Activated CD4-positive, alpha-beta T cell treated with anti-CD3 and anti-CD28 coated beads for 1 hour (primary cell): ENCODE measurements at places on chromosomes 3 and 15.

GRCh38 chr3:127925384-127925783 is 10.4 kb downstream of the KBTBD12 start:
- DNase-seq: no peak

GRCh38 chr15:63010920-63011693 is 31.4 kb upstream of the TPM1 start:
- DNase-seq: no peak

GRCh38 chr3:152175528-152175889 is 93.2 kb upstream of the MBNL1 start:
- no peak for DNase-seq

DNA sequence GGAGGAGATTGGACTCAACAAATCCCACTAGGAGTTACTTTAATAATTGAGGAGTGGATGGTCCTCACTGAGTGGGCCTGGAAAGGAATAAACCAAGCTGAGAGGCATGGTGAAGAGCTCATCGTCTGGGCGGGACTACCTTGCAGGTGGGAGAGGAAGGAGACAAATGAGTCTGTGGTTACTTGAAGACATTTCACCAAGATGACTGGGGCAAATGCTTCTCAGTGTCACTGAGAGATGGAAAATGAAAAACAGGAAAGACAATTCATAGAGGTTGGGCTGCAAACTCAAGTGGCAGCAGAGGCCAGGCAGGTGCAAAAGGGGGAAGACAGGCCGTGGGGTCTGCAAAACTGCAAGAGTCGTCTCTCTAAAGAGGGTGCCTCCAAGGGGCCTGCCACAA is 1.5 kb upstream of the ARHGAP31 start:
- no peak for DNase-seq

- DNase-seq: no peak
These were observed 159.1 kb upstream of the CTDSPL start for GRCh38 chr3:37702478-37703154.

DNA sequence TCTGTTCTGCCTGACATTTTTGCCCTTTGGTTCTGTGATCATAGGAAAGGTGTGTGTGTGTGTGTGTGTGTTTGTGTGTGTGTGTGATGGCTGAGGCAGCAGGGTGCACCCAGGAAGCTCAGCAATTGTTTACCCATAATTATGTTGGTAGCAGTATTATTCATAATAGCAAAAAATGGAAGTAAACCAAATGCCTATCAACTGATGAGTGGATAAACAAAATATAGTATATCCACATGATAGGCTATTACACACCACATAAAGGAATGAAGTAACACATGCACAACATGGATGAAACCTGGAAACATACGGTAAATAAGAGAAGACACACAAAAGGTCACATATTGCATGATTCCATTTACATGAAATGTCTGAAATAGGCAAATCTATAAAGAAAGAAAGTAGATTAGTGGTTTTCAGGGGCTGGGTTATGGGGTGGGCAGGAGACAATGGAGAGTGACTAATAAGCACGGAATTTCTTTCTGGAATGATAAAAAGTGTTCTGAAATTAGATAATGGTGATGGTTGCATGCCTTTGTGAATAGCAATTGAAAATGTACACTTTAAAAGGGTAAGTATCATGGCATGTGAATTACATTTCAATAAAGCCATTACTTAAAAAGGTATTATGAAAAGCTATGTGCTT is 167.2 kb downstream of the POLR2M start:
- DNase-seq: no peak
